WERI-Rb-1 (cell line): ENCODE measurements at places on chromosomes 16 and 17.

DNA sequence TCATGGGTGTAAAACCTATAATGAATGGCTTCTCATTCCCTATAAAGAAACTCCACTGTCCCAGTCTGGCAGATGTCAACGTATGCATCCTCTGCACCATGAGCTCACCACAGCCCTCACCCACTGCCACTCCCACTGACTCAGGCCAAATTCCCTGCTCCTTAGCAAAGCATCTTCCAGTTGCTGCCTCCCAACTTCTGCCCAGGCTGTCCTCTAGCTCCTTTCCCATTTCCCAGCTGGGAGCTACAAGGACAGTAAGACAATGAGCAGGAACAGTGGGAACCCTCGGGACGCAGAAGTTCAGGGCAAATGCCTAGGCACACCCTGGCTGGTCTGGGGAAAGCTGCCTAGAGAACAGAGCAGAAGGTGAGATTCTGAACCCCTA lies 9.1 kb upstream of the THAP11 start:
- no peak for DNase-seq

DNA sequence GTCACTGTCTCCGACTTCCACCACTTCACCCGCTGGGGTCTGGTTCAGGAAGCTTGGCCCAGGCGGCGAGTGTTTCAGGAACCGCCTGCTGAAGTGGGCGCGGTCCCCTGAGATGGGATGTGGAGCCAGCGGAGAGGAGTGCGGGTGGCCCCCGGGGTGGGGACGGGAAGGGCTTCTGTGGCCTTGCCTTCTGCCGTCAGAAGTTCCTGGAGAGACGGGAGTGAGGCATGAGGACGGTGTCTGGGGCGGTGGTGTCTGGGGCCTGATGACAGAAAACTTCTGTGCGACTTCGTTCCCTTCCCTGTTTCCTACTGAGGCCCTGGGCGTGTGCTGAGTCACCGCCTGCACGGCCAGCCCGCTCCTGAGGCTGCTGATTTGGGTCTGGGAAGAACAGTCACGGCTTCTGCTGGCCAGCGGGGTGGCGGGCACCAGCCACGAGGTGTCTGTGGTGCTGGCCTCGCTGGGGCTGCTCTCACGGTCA lies 12.3 kb upstream of the NLRC3 start:
- no peak for DNase-seq

DNA sequence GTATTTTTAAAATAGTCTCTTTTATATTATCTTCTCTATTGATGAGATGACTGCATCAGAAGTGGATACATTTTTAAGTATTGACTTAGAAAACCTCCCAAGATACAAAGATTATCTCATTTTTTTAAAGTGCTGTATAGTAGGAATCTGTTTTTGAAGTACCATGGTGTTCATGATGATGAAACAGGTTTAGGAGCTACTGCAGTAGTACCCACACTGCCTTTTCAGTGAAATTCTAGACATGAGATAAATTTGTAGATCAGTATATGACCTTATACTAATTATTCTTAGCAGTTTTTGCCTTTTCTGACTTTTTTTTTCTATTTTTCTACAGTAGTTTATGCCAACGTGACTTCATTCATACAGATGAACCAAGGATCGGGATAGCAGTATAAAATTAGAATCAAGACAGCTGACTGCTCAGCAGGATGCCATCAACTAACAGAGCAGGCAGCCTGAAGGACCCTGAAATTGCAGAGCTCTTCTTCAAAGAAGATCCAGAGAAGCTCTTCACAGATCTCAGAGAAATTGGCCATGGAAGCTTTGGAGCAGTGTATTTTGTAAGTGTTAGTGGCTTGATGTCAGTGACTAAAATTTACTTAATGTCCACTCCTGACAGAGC lies 61.1 kb downstream of the TAOK1 start:
- no peak for DNase-seq

GRCh38 chr16:11470676-11471415 lies 115.9 kb downstream of the LITAF start:
- DNase-seq: no peak

GRCh38 chr17:10032118-10032852 lies 127.2 kb upstream of the RCVRN start:
- DNase-seq: no peak

- DNase-seq: no peak
Observed at GRCh38 chr16:69237296-69237695, 50.3 kb downstream of the SNTB2 start.

- DNase-seq: no peak
Observed at GRCh38 chr17:79788455-79788854, 8.4 kb downstream of the CBX8 start.

DNA sequence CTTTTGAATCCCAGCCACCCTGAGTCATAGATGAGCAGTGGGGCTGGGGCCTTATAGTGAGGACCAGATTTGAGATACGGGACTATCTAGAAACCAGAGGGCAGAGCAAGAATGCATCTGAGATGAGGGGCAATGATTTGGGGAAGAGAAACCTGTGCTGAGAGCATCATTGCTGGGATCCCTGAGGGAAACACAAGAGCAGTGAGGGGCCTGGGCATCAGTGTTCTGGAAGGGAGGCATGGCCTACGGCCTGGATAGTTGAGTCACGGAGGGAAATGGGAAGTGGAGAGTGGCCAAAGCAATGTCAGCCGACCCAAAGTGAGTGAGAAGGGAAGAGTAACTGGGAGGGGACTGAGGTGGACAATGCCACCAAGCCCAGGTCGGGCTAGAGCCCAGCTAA lies 5.2 kb downstream of the CAMTA2 start:
- DNase-seq: no peak

- DNase-seq: no peak
Observed at GRCh38 chr17:1040216-1040600, 43.3 kb downstream of the TIMM22 start.

- DNase-seq: no peak
Observed at GRCh38 chr17:58993311-58993710, 113.4 kb downstream of the TRIM37 start.

DNA sequence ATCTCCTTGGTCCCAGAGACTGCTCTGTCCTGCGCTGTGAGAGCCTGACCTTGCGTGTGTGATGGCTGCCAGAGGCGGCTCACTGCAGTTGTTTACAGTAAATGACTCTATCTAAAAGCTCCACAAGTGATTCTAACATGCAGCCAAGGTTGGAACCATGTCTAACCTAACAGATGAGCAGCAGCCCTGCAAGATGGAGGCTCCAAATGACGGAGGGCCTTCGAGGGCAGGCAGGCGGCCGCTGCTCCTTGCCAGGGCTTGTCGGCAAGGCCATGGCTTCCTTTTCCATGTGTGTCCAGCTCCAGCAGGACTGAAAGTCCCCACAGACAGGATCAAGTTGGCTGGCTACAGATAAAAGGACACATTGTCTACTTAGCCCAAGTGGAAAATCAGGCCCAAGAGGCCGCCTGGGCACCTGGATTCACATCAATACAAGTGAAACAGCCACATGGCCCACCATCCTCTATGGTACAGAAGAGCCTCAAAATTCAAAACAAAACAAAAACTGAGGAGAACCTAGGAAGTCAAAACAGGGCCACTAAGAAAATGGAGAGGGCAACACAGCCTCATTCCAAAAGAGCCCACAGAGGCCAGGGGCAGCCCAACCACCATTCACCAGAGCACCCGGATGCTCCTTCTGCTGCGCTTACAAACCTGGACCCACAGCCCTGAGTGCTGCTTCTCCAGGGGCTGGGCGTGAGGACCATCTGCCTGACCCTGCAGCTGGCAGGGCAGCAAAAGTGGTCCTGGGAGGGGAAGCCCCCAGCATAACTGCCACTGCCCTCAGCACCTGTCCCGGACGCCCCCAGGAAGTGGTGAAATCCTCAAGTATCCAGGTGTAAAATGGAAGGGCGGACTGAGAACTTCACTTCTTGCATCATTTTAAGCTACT lies 65.0 kb downstream of the AMFR start:
- no peak for DNase-seq

GRCh38 chr17:172401-172800 lies 9.0 kb downstream of the DOC2B start:
- DNase-seq: no peak

DNA sequence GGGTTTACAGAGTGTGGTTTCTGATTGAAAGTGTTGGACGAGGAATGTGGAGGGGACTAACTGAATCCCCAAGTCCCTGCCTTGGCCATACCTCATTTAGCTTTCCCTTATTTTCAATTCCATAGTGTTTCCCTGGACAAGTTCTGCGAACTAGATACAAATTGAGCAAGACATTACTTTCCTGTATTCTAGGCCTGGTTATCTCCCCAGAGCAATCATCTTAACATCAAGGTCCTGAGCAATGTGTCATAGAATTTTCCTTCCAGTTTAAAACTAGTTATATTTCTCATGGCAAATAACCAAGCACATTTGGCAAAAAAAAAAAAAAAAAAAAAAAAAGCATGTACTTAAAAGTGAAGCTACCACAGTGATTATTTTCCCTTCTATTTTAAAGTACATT lies 330.1 kb downstream of the CDH11 start:
- DNase-seq: no peak

DNA sequence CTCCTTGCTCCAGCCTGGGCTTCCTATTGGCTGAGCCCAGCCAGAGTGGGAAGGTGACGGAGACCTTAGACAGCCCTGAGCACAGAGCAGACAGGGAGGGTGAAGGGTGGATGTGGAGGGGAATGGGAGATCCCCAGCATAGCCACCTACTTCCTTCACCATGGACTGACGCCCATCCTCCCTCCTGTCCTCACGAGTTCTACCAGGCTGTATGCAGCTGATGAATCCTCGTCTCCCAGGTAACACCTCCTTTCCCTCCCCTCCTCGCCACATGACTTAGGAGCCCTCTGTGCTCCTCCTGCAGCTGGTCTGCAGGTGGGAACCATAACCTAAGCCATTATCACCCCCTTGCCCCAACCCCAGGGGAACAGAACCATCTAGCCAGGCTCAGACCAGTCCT lies 9.0 kb upstream of the CRHR1 start:
- peak; percentile 39 for DNase-seq

- DNase-seq: no peak
Observed at GRCh38 chr17:70310221-70310672, 140.9 kb downstream of the KCNJ2 start.

DNA sequence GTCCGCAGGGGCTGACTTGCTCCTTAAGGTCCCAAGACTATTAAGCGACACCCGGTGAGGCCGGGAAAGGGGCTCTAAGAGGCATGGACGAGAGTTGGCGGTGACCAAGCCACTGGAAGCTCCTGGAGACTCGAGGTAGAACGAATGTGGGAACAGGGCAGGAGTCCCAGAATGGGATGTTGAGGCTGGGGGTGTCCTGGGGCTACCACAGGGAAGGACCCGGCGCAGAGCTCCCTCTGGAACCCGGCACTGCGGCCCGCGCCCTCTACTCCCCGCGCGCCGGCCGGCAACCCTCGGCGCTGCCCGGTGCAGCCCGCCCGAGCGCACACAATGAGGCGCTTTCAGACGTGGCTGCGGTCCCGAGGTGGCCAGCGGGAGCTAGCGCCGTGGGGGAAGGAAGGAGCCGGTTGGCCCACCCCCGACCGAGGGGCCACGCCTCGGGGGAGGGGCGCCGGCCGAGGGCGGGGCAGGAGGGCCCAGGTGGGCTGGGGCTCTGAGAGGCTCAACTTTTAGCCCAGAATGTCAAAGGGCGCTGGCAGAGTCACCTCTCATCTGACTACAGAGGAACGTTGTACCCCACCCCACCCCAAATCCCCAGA lies at the start of gene CHST6:
Gene CHST6 (minus strand): TSS at position 366 of the 599 bp plus-strand sequence. CDS start 15,613 bp downstream, outside the sequence.
- no peak for DNase-seq

DNA sequence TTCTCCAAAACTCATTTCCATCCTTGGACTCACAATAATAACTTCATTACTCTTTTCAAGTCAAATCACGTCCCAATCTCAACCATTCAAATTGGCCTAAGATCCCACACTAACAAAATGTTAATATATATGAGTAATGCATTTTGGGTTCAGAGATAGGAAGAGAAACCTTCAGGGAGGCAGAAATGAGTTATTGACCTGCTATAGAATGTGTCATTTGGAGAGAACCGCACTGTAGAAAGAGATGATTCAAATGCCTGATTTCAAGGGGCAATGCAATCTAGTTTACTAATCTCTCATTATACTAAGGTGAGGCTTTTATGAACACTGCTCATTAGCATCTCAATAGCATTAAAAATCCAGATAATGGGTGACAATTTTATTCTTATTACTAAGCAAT lies 1595.0 kb upstream of the GOT2 start:
- DNase-seq: no peak

- no peak for DNase-seq
Observed at GRCh38 chr17:12765548-12765947, 23.8 kb upstream of the ARHGAP44 start.

GRCh38 chr17:80846932-80847331 lies 144.7 kb upstream of the CHMP6 start:
- no peak for DNase-seq

DNA sequence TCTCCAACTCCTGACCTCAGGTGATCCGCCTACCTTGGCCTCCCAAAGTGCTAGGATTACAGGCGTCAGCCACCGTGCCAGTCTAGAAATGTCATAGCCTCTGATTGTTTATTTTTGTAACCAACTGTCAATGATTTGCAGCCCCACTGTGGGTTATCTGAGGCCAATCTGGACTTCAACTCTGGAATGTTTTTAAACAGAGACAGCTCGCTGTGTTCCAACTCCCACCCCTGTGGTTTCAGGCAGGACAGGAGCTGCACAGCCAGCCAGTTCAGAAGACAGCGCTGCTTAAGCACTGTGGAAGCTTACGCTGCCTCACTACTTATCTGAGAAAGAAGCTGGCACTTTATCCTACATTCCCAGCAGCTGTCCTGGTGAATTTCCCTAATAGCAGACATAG lies 19.5 kb downstream of the MRM3 start:
- no peak for DNase-seq

GRCh38 chr17:18300725-18301480 lies 13.9 kb downstream of the TOP3A start:
- DNase-seq: no peak

DNA sequence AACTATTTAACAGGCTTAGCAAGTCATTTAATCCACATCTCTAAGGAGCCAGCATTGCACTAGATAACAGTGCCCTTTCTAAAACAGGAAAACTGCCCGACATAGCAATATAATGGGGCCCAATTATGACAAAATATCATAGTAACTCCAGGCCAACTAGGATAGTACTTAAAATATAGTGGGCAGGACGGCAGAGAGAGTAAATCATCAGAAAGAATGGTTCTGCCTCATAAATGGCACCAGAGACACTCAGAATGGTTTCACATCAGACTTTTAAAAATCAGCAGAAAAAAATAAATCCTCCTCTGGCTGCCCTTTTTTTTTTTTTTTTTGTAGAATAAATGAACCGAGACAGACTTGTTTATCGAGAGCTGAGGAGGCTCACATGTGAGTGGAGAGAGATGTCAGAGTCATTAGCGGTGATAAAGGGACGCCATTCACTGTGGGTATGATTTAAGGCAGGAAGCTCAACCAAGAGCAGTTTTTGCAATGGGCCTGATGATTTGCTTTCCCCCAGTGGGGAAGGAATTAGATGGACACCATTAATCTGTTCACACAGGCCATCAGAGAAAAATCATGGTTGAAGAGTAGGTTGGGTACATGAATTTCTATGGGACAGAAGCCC lies 62.6 kb downstream of the CPPED1 start:
- DNase-seq: no peak

GRCh38 chr16:81518439-81518757 lies 73.8 kb downstream of the CMIP start:
- DNase-seq: no peak

- DNase-seq: no peak
Observed at GRCh38 chr17:32160526-32160925, 18.2 kb downstream of the RHOT1 start.

- peak; percentile 26 for DNase-seq
Observed at GRCh38 chr16:15782573-15783365, 74.1 kb downstream of the MYH11 start.

GRCh38 chr17:15274017-15274416 lies 8.9 kb upstream of the PMP22 start:
- no peak for DNase-seq
